ENCODE measurements at places on chromosomes 2 and 18.

DNA sequence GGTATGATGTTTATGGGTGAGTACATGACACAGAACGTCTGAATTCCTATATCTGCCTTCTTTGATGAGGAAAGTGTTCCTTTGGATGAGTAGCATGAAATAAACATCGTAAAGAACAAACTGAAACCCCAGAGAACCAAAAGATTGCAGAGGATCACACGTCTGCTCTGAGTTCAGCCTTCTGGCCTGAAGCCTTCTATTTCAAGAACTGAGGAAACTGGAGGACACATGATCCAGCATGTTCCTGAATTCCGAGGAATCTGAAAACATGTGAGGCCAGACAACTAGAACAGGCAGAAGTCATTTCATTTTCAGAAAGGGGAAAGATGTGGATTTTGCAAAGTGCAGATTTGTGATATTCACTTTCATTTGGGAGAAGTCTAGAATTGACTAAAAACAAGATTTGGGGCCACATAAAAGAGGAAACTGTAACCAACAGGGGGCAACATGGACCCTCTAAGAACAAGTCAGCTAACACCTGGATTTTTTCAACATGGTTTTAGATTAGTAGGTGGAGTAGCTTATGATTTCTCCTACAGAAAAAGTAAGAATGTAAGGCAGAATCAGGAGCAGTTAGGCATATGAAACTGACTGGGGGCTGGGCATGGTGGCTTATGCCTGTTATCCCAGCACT lies 8.3 kb downstream of the SULT6B1 start:
- no peak for DNase-seq

DNA sequence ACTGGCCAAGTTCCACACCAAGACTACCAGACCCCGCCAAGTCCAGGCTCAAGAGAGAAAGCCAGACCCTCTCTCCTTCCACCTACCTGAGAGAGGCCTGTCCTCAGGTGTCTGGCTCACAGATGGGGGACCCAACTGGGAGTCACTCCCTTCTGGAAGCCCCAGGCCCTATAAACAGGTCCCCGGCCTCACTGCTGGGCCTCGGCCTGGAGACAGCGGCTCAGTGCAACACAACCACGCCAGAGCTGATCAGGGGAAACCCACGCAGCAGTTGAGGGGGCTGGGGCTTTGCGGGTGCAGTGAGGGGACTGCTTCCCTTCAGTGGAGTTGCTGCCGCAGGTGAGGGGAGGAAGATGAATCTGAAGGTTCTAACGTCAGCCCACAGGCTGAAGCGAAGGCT lies 22.8 kb upstream of the C1QL2 start:
- no peak for DNase-seq

DNA sequence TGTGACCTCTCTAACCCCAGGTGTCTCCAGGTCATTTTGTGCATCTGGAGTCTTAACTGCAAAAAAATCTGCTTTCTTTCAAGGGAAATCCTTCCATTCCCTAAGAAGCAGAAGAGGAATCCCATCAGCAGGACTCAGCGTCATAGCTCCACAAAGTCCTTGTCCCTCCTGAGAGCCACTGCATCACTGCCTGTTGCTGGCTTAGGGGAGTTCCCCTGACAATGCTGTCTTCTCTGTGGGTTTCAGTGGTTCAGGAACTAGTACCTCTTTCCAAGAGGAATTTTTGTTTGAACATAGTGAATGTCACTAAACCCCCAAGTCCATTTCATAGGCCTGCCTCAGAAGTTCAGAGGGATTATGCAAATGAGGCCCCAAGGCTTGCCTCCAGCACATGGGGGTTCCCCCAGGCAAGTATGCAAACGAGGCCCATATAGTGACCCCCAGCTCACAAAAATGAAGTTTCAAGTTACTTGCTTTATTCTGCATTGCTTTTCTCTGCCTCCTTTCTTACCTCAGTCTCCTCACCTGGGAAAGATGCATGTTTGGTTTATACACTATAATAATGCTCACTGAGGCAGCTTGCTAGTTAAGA lies 513.9 kb upstream of the MEX3C start:
- DNase-seq, result no peak

DNA sequence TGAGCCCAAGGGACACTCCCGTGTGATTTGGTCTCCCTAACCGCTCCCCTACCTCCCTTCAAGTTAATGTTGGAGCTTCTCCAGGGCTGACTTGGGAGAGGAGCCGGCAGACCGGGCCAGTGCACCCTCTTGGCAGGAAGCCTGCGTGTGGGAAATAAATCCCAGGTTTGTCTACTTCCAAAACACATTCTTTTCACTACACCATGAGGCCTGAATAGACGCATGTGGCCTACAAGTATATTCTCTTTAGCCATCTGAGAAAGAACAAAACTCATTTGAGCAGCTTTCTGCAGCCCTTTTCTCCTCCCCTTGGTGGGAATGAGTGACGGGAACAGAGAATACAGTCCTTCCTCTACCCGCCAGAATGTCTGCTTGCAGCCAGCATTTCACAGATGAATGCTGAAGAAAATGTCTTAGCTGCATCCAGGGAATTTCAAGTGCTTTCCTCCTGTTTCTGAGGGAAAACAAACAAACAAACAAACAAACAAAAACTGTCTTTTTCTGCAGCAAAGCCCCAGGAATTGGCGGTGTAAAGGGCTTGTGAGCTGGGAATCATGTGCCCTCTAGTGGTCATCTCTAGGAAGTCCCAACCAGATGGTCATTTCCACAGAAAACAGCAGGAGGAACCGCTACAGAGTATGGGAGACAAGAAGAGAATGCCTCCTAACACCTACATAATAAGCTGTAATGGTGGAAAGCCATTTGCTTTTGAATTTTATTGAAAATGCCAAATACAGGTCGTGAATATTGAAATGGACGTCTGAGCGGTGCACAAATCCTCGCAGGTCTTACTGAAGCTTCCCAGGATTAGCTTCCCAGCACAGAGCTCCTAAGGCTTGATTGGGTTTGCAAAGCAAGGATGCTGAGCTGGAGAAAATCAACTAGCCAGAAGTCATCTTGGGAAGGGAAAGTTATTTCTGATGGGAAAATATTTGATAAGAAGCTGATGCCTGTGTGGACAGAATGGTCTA lies 41.2 kb upstream of the DAPL1 start:
- DNase-seq, result no peak

GRCh38 chr2:120847700-120848321 lies 112.1 kb downstream of the GLI2 start:
- DNase-seq, result no peak

DNA sequence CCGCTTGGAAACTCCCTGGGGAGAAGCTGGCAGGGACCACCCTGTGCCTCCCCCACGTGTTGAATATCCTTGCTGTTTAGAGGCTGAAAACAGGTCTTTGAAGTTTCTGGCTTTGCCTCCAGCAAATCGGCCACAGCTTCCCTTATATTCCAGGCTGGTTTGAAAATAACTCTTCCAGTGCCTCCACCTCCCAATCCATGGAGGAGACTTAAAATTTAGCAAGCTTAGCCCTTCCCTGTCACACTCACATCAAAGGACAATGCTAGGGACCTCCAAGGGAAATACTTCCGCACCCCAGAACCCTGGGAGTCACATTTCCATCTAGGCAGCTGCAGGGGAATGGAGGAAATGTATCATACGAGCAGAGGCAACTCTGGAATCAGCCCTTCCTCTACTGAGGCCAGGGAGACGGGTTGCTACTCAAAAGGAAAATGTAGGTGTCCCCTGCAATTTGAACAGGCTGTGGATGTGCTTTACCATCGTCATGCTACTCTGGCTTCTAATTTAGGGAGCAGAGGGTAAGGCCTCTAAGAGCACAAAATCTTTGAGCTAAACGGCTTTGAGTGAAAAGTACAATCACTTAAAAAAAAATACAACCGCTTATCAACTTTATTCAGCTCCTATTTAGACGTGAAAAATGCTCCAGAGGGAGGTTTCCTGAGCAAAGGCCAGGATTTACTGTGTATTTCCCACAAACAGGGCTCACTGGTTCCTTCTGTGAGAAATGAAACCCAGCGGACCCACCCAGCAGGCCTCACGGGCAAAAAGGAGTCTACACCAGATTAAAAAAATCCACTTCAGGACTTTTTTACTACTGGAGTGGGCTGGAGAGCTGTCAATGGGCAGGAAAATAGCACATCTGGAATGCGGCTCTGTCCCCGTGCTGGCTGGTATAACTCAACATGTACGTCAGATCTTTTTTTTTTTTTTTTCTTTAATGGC lies 49.4 kb upstream of the PKDCC start:
- DNase-seq, result no peak

- no peak for DNase-seq
Observed at GRCh38 chr18:78642296-78642951, 337.2 kb upstream of the SALL3 start.

GRCh38 chr2:133940134-133940533 lies 313.7 kb upstream of the MGAT5 start:
- DNase-seq, result no peak

- no peak for DNase-seq
Observed at GRCh38 chr2:11871421-11871820, 125.0 kb downstream of the LPIN1 start.

DNA sequence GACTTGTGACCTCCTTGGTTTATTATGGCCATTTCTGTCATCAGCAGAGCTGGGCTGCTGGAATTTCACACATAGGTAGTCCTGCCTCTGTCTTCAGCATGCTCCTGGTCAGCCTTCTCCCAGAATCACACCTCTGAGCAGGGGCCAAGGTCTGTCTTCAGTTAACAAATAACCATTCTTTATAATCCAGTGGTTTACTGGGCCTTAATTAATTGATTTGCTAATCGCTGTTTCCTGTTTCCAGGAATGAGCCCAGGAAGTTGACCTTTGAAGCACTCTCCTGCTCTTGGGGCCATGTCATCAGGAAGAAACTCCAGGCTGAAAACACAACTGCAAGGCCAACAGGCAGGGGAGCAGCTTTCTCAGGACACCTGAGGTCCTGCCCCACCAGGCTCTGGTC lies 278.5 kb downstream of the SRBD1 start:
- DNase-seq, result no peak

- no peak for DNase-seq
Observed at GRCh38 chr2:177396703-177397460, 4.3 kb downstream of the AGPS start.

DNA sequence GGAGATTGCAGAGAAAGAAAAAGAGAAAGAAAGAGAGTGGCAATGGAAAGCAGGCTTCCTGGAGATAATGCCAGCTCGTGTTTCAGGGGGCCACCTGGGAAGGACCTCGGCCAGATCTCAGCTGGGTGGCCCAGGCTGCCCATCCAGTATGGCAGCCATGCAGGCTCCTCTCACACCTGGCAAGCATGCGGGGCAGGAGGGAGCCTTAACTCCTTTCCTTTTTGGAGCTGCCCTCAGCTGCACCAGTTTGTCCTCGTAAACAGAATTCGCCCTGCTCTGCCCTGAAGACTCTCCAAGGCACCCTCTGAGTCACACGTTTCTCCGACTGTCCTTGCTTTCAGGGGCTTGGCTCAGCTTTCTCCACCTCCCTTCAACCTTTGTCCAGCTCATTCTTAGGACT lies 59.5 kb upstream of the IGFBP5 start:
- DNase-seq, result no peak

- no peak for DNase-seq
Observed at GRCh38 chr18:34976123-34976522, 65.1 kb upstream of the MAPRE2 start.

GRCh38 chr2:130966149-130966774 lies 127.0 kb downstream of the FAM168B start:
- DNase-seq, result no peak

DNA sequence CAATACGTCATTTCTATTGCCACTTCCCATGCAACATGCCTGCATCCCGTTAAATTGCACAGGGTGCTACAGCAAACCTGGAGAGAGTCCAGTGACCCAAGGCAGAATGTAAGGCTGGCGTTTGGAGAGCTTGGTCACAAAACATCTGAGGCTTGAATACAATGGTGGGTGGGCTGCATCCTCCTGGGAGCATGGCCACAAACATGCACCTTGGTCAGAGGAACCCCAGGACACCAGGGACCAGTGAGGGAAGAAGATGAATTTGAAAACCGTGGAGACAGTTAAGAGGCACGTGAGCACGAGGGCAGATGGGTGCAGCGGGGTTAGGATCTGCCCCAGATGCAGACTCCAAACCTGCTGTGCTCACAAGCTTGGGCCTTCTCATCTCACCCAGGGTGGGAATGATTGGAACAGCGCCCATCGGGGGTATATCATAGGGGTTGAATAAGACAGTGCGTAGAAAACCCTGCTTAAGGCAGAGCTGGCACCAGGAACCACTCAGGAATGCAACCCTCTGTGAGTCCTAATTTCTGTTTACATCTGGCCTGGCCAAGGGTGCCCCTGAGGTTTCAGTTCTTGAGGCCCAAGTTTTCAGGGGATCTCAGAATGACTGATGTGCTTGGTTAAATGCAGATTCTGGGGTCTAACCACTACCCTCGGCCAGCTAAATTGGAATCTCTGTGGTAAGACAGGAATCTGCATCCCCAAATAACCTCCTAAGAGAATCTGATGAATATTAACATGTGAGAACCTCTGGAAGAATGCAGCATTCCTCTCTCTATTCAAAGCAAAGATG lies 97.2 kb downstream of the ARL4C start:
- DNase-seq, result no peak

DNA sequence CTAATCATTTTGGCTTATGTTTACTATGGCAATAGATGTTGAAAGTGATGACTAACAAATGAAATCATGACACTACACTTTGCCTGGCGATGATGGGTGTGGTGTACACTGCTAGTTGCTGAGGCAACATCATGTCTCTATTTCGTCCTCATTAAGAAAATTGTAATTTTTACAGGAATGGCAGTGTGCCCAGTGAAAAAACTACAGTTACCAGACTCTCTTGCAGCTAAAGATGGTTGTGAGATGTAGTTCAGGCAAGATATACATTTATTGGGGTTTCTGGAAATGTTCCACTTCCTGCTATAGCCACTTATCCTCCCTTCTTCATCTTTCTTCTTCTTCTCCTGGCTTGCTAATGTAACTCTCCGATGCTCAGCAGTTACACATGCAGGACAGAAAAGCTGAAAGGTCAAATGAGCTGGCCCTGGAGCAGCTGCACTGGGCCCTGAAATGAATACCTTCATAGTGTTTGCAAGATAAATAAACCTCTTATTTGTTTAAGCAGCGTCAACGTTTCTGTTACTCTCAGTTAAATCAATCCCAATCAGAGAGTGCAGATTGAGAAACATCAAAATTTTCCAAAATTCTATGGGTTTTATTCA lies 46.0 kb downstream of the SOCS6 start:
- no peak for DNase-seq

DNA sequence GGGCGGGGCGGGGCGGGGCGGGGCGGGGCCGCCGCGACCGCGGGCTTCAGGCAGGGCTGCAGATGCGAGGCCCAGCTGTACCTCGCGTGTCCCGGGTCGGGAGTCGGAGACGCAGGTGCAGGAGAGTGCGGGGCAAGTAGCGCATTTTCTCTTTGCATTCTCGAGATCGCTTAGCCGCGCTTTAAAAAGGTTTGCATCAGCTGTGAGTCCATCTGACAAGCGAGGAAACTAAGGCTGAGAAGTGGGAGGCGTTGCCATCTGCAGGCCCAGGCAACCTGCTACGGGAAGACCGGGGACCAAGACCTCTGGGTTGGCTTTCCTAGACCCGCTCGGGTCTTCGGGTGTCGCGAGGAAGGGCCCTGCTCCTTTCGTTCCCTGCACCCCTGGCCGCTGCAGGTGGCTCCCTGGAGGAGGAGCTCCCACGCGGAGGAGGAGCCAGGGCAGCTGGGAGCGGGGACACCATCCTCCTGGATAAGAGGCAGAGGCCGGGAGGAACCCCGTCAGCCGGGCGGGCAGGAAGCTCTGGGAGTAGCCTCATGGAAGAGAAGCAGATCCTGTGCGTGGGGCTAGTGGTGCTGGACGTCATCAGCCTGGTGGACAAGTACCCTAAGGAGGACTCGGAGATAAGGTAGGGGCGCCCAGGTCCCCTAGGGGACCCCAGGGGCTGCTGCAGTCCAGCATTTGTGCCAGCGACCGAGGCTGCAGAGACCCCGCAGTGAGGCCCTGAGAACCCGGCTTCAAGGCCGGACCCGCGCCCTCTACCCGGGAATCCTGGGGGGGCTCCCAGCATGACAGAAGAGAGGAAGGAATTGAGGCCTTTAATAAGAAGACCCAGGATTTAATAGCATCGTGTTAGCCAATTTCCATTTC lies at the start of gene KHK:
Gene KHK, plus strand, starts transcription at position 49 of the 870 bp plus-strand sequence. Its CDS starts 488 bp downstream, at position 537.
- DNase-seq, result no peak
